ENCODE measurements at places on chromosomes 6 and 20. TPM values are rescaled to one million over a fixed set of nuclear protein-coding genes. Genes with fewer than 3 reads are reported as not detected.

DNA sequence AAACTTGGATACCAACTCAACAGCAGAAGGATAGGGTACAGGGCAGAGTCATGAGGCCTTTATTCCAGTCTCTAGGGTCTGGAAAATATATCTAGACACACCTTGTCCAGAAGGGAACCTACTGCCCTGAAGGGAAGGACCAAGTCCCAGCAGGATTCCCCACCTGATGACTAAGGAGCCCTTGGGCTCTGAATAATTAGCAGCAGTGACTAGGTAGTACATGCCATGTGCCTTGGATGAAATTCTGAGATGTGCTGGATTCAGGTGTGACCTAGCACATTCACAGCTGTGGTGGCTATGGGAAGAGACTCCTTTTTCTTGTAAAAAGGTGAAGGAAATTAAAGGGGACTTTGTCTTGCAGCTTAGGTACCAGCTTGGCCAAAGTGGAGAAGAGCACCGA, 364.3 kb upstream of the PTCHD4 start:
- no peak for DNase-seq

GRCh38 chr20:54098047-54098446, 27.7 kb upstream of the BCAS1 start:
- no peak for DNase-seq

DNA sequence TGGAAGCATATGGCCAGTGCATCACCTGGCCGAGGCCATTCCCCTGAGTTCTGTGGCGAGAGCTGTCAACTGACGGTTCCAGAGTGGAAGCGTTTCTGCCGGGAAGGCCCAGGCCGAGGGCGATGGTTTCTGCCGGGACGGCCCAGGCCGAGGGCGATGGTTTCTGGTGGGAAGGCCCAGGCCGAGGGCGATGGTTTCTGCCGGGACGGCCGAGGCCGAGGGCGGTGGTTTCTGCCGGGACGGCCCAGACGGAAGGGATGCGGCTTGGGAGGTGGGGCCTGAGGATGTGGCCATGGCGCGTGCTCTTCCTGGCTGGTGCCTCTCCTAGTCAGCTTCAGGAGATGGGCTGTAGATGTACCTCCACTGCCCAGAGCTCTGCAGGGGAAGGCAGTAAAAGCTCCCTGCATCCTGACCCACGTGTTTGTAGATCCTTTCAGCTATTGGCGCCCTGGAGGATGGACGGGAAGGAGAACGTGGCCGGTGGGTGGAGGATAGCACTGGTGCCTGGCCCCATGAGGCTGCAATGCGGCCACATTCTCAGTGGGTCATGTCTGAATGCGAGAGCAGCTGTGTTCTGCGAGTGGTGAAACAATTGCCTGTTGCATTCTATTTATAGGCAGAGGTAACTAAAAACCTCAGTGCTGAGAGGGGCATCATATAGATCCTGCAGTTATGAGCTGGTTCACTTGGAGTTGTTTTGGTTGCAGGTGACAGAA, 12.8 kb downstream of the TPD52L2 start:
- DNase-seq = no peak

GRCh38 chr6:140542863-140543262, 1168.4 kb upstream of the CITED2 start:
- no peak for DNase-seq

- DNase-seq = no peak
Measured at GRCh38 chr20:1588533-1589460, 31.0 kb downstream of the SIRPB1 start.

DNA sequence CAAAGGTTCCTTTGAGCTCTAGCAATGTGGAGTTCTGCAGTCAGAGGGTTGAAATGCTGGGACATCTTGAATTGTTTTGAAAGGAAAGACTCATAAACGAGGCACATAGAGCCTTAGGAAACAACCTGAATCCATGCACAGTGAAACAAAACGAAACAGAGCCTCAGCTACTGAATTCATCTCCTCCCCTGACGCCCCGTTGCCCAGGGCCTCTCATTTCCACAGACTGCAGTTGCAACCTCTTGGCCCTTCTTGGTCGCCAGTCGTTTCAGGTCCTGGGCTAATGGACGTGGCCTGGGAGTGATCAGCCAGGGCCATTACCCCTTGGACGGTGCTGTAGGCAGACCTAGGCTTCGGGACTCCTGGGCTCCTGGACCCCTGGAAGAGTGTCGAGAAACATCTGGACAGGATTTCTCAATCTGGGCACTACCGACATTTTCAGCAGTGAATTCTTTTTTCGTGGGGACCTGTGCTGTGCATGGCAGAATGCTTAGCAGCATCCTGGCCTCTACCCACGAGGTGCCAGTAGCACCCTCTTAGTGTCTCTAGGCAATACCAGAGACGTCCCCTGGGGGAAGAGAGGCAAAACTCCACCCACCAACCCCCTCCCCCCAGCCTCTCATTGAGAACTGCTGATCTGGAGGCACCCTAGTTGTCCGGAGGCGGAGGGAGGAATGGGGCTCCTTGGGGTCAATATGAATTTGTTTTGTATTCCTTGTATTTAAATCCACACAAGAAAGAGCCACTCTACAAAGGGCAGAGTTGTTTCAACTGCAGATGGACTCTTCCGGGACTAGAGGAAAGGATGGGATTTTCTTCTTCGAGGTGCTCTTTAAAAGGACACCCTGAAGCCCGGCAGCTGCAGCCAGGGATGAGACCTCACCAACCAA, 50.2 kb downstream of the TMEM242 start:
- peak; percentile 22 for DNase-seq

- DNase-seq = no peak
Measured at GRCh38 chr20:998231-998830, 3.8 kb downstream of the RSPO4 start.

- no peak for DNase-seq
Measured at GRCh38 chr20:40895182-40895581, 133.4 kb upstream of the TOP1 start.

DNA sequence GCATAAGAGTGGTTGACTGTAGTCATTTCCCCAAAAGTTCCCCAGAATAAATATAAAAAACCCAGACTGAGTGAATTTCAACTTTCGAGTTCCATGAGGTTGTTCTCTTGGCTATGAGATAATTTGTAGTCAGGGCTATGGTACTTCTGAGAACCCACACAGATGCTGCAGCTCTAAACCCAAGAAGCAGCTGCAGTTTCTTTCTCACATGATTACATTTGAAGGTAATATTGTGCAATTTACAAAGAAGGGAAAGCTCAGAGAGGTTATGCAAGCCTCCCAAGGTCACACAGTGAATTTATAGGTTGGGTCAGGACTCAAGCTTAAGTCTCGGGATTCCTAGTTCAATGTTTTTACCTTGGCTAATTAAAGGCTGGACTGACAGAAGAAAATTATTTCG, 29.7 kb upstream of the CD93 start:
- no peak for DNase-seq

DNA sequence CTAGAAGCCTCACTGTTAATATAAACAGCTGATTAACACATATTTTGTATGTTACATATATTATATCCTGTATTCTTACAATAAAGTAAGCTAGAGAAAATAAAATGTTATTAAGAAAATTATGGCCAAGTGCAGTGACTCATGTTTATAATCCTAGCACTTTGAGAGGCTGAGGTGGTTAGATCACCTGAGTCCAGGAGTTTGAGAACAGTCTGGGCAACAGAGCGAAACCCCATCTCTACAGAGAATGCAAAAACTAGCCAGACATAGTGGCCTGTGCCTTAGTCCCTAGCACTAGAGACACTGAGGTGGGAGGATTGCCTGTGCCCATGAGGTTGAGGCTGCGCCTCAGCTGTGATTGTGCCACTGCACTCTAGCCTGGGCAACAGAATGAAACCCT, 81.9 kb downstream of the NCOA3 start:
- DNase-seq = no peak

GRCh38 chr20:51043811-51044210, 20.9 kb upstream of the KCNG1 start:
- DNase-seq = no peak

- DNase-seq = no peak
Measured at GRCh38 chr6:28553384-28553985, 27.8 kb downstream of the GPX5 start.

DNA sequence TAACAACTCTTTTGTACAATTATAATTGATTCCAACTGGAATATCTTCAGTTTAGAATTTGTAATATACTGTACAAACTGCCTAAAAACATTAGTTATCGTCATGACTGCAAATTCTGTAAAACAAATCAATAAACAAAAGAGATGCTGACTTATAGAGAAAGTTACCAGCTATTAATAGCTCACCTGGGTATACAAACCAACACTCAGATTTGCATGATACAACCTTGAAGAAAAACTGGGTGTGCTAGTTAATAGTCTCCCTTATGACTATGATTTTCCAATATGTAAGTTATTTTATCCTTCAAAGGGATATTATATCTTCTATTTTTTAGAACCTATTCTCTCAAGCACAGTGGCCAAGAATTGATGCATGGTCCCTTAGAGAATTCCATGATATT, 698.5 kb downstream of the FRK start:
- DNase-seq = no peak

The HSPA12B gene
- total RNA-seq = not detected

The ZNF165 gene
- 4.3 TPM for total RNA-seq

The LY6G6D gene
- not detected for total RNA-seq

The CEP85L gene
- 41.9 TPM for total RNA-seq

The HSP90AB1 gene
- 2,524 TPM for total RNA-seq

The GPR6 gene
- not detected for total RNA-seq

All from activated naive CD8-positive, alpha-beta T cell treated with anti-CD3 and anti-CD28 coated beads for 36 hours (primary cell).